ENCODE measurements at places on chromosomes 2 and 18.

DNA sequence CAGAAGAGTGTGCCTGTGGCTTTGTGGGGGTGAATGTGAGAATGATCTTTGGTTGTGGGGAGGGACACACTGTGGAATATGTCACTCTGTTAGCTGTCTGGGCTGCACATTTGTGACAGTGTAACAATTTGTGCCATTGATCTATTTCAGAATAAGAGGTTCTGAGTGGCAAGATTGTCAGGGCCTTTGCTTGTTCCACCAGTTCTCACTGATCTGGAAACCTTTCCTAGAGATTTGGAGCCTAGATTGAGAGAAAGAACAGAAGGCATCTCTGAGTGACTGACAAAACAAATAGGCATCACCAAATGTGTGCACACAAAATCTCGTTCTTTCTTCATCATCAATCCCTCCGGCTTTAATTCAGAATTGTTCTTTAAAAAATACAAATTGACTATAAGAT lies 153.6 kb downstream of the KLHL29 start:
- no peak for ATAC-seq

DNA sequence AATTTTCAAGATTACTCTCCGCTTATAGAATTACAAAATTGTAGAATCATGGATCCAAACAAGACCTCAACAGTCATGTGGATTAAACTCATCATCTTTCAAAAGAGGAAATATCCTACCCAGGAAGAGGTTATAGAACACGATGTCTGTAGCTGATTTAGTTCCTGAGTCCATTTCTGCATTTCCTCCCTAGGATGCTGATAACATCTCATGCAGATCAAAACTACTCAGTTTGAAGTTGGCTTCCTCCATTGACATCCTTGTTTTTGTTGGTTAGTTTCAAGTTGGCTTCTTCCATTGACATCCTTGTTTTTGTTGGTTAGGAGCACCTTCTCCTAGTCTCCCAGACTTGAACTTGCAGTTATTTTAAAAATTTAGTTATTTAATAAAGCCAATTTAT lies 147.5 kb downstream of the PARD3B start:
- ATAC-seq = no peak

GRCh38 chr18:78082816-78083215 lies 833.2 kb downstream of the GALR1 start:
- ATAC-seq = no peak

GRCh38 chr2:205633994-205634393 lies 48.3 kb upstream of the NRP2 start:
- ATAC-seq = no peak

DNA sequence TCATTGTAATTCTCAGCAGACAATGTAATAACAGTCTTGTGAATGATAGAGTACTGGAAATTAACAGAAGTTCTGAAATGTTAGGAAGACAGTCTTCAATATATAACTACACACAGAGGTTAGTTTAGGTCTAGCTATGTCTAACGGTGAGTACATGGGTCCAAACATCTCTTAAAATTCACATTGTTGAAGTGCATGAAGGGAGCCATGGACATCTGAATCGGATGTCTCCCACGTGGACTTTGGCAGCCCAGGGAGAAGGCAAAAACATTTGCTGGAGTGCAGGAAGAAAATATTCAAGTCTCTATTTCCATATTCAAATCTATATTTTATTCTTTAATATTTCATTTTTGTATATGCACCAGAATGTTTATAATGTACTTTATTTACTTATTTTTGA lies 34.8 kb downstream of the CACNB4 start:
- no peak for ATAC-seq

GRCh38 chr2:112021781-112022231 lies 33.3 kb upstream of the TMEM87B start:
- peak; percentile 49 for ATAC-seq

DNA sequence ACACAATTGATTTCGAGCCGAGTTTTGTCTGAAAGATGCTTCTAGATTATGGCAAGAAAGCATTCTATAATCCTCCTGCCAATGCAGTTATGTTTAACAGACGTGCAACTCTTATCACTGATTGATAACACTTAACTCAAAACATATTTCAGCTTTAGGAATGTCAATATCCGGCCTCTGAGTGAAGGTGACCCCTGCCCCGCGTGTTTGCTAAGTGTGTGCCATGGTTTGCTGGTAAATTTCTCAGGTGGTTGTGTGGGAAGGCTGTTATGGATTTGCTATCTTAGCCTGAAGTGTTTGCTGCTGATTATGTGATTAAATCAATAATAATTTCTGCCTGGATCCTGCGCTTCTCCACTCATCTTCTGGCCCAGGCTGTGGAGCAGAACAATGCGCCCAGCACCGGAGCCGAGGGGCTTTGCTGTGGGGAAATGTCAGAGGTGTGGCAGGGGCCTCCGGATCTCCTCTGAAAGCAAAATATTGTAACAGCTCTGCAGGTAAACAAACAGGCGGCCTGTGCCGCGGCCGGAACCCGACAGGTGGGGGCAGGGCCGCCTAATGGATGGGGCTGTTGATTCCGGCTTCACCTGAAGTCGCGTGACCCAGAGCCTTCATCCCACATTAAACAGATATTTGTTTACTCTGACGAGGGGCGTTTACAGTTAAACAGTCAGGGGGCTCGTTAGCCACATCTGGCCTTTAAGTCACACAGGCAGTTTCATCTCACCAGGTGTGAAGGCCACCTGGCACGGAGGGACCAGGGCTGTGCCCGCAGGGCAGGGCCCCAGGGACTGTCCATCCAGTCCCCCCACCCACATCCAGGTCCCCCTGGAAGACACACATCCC lies 210.7 kb upstream of the SALL3 start:
- no peak for ATAC-seq

GRCh38 chr2:84022810-84023431 lies 436.2 kb downstream of the SUCLG1 start:
- ATAC-seq = peak; percentile 70

GRCh38 chr18:62187543-62188510 lies 772 bp downstream of the RELCH start:
- ATAC-seq = peak; percentile 60
